ENCODE measurements at places on chromosomes 6 and 20. TPM values are rescaled to one million over a fixed set of nuclear protein-coding genes. Genes with fewer than 3 reads are reported as not detected.

MCM8 gene
- total RNA-seq = 35.2 TPM

DNA sequence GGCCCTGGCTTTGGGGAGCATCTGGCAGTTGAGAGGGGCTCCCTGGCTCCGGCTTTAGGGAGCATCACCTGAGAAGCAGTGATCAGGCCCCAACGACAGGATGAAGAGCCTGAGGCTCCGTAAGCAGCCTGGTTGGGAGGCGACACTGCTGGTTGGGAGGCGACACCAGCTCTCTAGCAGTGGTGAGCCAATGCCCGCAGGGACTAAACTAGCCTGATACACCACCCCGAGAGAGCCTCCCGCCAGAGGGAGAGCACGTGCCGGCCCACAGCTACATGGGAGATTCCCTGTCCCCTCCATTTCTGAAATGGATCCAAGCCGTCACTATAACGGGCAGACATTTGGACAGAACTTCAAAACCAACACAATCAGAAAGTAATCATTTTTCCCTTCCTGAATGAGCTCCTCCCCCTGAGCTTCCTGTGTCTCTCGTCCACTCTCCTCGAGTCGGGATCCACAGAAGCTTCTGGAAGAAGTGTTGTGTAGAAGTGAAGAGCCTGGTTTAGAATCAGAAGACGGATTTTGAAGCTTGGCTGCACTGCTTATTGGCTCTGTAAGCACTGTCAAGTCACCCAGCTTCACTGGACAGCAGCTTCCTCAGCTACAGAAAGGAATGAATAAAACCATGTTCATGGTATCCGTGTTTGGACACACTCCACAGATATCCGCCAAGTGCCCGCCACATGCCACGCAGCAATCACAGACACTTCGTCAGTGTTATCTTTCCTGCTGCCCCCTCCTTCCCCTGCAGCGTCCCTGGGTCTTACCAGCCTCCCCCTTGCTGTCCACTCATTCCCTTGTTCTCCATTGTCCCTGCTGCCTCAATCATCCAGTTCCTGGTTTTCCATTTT lies 199.6 kb downstream of the TTLL2 start:
- DNase-seq = no peak

- no peak for DNase-seq
Measured at GRCh38 chr6:37368961-37369320, 15.2 kb downstream of the RNF8 start.

DNA sequence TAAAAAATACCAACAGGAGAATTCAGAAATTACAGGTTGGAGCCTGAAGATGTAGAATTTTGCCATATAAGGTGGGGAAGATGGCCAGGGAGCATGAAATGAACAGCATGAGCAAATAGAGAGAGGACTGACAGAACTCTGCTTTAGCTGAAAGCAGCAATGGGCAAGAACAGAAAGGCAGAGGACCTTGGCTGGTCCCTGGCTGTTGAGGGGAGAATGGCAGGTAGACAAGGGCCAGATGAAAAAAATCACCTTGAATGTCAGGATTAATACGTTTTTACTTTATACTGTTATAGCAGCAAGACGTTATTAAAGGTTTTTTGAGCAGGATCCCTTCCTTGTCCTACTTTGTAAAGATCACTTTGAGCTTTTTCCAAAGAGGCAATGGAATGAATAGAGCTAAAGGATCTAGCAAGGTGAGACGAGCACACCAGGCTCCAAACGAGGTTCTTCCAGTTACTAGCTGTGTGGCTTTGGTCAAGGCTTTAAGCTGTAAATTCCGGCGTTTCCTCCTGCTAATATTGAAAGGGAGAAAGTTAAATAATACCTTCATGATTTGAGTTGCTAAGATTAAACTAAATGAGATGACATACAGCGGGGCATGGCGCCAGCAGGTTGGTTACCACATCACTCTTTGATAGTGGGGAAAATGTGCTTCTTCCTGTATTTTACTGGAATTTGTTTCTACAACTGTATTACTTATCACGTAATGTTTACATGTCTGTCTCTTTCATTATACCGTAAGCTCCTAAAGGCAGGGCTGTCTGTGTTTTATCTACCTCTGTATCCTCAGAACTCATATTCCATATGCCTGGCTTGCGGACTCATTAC lies 776 bp downstream of the PPIL1 start:
- DNase-seq = no peak

GRCh38 chr20:48060841-48061720 lies 275.8 kb upstream of the SULF2 start:
- DNase-seq = no peak

DNA sequence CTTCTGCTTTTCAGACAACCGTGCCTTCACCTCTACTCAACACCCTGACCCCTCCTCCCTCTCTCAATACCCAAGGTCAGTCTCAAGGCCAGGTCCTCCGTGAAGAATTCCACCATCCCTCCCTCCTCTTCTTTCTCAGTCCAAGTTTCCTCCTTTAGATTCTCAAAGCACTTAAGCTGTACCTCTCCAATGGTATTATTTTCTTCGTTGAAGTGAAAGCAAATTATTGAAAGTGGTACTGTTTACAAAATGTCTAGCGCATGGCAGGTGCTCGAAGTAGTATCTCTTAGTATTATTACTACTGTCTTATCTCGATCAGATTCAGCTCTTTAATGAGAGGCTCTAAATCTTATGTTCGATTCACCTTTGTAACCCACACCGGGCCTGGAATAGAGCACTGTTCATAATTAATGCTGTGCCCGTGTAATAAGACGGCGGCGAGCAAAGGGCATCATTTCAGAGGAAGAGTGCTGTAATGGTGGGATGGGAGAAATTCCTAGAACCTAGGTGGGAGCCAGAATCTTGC lies 593 bp upstream of the RALGAPB start:
- no peak for DNase-seq

SLC17A5 gene
- total RNA-seq = 3.1 TPM

C6orf52 gene
- total RNA-seq = 6.3 TPM

DNA sequence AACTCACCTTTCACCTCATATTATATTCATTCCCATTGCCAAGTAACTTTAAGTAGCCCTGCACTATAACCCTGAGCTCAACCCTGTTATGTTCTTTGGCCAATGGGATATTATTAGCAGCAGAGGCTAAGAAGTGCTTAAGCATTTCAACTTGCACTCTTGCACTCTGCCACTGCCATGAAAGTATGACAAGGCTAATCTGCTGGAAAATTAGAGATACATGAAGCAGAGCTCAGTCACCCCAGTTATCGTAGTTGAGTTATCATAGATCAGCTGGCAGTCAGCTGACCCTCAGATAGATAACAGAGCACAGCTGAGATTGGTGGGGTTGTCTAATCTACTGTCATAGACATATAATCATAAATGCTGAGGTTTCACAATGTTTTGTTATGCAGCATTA lies 209.4 kb upstream of the RUNX2 start:
- no peak for DNase-seq

SMLR1 gene
- not detected for total RNA-seq

- DNase-seq = no peak
Measured at GRCh38 chr20:53941680-53942471, 128.5 kb downstream of the BCAS1 start.

DNA sequence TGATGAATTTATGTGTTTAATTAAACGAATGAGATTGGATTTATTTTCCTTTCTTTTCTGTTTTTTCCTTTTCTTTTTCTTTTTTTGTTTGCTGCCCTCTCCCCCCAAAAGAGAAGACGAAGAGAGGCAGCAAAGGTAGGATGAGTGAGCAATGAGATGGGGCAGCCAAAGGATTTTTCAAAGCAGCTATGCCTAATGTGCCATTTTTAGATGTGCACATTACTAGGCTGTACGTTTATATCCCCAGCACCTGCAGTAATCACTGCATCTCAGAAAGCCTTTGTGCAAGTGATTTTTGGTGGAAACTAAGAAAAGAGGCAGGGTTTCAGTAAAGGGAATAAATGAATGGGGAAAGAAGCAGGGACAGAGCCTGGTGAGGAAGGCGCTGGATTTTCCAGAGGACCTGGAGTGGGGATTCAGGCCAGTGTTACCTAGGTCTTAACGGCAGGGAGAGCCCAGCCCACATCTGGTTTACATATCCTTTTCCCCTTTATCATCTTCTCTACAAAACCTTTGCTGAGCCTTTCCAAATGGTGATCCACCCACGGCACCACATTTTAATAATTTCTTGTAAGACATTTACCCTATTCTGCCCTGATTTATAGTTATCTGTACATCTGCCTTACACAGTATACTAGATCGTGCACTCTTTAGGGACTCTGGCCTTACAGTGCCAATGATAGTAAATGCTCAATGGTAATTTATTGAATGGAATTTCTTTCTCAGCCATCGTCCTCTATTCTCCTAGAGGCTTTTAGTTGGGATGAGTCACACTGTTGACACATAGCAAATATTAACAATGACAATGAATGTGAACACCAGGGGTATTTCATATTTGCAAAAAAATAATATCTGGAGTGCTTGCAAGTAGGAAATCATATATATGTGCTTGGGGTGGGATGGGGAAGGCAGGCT lies 38.3 kb upstream of the ATXN1 start:
- DNase-seq = no peak

GRCh38 chr6:42727087-42727611 lies 4.8 kb upstream of the PRPH2 start:
- peak; percentile 8 for DNase-seq

ID4 gene
- not detected for total RNA-seq

TOX2 gene
- 0.45 TPM for total RNA-seq

GRCh38 chr6:606829-607379 lies 50.0 kb downstream of the HUS1B start:
- DNase-seq = no peak

- no peak for DNase-seq
Measured at GRCh38 chr6:139531148-139532115, 157.0 kb upstream of the CITED2 start.

- DNase-seq = no peak
Measured at GRCh38 chr6:9315966-9316650, 880.8 kb upstream of the SLC35B3 start.

- no peak for DNase-seq
Measured at GRCh38 chr6:118895261-118895560, 1.3 kb downstream of the ASF1A start.

- DNase-seq = no peak
Measured at GRCh38 chr6:143505111-143505510, 6.4 kb downstream of the FUCA2 start.

DNA sequence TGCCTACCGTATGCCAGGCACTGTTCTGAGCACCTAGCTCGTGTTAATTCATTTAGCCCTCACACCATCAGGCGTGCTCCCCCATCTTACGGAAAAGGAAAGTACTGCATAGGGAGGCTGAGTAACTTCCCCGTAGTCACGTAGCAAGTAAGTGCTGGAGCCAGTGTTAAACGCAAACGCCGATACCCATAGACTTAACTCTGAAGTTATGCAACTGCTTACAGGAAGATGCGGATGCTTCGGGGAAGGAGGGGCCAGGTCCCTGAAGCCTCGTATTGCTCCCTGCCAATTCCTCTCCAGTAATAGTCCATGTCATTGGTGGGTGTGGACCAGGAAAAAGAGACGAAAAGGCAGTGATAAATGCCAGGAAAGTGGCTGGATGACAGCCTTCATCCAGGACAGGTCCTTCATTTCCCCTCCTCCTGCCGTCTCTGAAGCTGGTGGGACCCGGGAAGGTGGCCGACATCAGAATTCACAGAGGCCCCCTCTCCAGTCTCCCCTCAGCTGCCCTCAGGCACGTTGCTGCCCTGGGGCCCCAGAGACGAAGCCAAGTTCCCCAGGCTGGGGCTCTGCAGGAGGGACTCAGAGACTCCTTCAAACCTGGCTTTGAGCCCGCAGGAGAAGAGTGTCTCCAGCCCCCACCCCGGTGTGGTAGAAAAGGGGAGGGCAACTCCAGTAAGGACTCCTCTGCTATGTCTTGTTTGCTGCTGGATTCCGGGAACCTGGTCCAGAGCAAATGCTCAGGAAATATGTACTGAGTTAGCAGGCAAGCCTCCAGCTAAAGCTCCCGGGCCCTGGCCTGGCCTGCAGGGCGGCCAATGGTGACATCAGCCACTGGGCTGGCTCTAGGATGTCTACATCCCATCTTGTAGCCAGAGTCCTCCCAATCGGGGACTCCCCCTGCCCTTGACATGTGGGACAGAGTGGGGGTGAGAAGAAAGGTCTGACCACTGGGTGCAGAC lies 37.8 kb downstream of the RAB44 start:
- peak; percentile 27 for DNase-seq

DNA sequence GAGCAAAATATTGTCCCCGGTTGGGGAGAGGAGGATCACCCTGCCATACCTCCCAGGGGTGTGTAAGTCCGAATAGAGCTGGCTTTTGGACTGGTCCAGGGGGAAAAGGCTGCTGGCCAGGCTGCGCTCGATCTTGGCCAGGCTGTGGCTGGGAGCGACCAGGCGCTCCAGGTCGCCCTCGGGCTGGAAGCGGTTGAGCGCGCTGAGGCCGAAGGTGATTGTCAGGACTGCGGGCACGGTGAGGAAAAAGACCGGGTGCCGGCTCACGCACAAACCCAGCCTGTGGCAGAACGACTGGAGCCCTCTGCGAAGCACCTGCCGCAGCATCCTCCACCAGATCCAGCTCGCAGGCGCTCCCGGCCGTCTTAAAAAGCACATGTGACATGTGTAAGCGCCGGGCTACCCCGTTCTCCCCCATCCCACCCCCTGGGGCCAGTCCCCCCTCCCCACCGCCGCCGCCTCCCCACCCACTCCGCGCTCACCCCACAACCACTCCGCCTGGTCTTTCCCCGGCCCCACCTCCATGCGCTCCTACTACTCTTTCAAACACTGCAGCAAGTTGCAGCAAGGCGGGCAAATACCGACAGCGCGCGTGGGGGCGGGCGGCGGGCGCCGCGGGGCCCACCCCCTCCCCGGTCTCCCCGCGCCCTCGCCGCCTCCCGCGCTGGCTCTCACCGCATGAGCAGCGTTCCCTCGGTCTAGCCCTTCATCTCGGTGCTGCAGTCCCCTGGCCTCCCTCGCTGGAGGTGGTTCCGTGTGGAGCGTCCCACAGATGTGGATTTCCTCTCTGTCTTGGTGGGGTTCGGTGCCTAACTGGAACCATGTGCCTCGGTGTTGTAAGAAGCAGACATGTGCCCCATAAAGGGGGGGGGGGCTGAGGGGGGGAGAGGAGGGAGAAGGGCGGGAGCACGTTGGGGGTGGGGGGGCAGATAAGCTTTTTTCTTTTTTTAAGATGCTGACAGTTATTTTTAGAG lies 42.4 kb downstream of the PTCHD4 start:
- DNase-seq = no peak

- no peak for DNase-seq
Measured at GRCh38 chr6:144195671-144196270, 45.5 kb downstream of the STX11 start.

DNMT3B gene
- 2.6 TPM for total RNA-seq

GRCh38 chr6:165697171-165697570 lies 34.1 kb upstream of the PDE10A start:
- no peak for DNase-seq

LYRM2 gene
- total RNA-seq = 32.3 TPM

DNA sequence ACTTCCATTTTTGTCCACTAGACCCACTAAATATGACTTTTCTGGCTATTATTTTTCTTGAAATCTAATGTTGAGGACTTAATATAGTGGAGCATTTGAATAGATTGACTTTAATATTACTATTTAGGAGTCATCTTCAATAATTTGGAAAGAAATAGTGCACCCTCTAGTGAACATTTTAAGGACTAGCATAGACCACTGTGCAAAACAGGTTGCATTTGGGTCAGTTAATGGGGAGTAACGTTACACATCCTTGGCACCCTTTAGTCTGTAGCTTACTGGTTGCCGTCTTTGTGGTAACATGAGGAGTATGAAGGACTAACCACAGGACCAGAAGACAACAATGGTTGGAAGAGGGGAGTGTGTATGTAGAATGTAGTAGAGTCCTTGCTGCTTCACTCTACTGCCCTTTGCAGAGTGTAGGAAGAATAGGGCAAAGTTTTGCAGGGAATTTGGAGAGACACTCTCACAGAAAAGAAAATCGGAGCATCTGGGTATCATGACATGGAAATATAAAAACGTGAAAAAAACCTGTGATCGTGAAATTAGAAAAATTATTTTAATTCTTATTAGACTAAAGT lies 25.2 kb downstream of the RFPL4B start:
- no peak for DNase-seq

- no peak for DNase-seq
Measured at GRCh38 chr20:19974630-19975435, 42.3 kb upstream of the NAA20 start.

All from activated naive CD8-positive, alpha-beta T cell treated with anti-CD3 and anti-CD28 coated beads for 36 hours (primary cell).